Stimulated activated CD8-positive, alpha-beta memory T cell treated with anti-CD3 and anti-CD28 coated beads, Interleukin-7, amount 100 ng/mL, for 4 hours (primary cell): ENCODE measurements at places on chromosomes 3 and 15.

DNA sequence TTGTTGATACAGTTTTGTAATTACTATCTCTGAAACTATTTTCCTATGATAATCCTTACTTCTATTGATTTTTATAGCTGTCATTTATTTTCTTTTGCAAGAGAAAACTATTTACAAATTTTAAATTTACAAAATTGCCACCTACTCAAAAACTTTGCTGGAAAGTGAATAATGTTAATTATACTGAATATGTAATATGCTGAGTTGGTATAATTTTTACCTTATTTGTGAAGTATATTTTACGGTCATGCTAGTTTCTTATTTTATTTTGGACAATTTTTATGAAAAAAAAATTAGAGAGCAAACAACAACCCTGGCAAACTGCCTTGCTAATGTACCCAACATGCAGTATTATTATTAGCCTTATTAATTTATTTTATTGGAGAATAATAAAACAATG is 2.9 kb downstream of the KCNH8 start:
- DNase-seq, result no peak

GRCh38 chr15:75153087-75153486 is 48.6 kb upstream of the C15orf39 start:
- DNase-seq, result no peak

GRCh38 chr3:59726279-59726678 is 676.5 kb upstream of the CFAP20DC start:
- DNase-seq, result no peak

DNA sequence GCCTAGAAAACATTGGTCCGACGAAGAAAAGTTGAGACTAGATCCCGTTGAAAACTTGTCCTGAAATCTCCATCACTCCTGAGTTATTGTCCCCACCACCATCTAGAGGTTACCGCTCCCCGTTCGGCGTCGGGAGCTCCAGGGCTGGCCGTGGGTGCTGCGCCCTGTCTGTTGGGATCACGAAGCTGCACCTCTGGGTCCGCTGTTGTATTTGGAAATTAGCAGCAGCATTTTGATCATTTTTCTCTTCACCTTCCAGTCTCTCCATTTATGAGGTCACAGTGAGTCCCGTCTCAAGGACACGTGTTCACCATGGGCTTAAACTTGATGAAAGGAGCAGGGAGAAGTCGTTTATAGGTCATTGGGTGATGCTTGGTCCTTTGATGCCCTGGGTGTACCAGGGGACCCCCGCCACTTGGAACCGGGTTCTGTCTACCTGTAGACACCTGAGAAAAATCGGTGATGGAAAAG is 565 bp downstream of the MANF start:
- no peak for DNase-seq

GRCh38 chr3:184505076-184505878 is 56.3 kb upstream of the EPHB3 start:
- DNase-seq, result no peak

- DNase-seq, result no peak
These were observed 30.1 kb downstream of the CFAP161 start for GRCh38 chr15:81163961-81164800.

GRCh38 chr15:38843736-38844590 is 279.3 kb upstream of the RASGRP1 start:
- no peak for DNase-seq

DNA sequence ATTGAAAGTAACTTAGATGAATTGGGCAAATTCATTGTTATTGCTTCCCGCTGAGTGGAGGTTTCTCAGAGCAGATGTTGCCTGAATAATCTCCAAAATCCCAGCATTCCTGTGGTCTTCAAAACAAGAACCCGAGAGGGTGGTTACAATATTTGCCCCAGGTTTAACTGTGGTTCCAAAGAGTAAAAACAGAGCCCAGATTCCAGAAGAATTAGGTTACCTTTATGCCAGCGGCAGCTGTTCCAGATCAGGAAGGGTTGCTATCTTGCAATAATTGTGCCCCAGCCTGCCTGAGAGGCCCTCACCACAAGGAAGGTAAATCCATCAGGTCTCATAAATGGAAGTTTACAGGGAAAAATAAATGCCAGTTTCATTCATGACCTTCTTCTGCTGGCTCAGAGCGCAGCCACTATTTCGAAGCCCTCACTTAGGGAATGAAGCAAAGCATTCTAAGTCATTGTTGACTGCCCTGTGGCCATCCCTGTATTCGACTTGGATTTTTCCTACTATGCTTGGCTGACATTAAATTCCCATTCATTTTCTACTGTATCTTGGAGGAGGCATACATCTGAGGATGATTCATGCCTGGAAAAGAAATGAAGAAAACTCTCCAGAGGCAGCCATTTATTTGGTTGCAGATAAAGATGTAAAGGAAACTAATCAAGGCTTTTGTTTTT is 54.6 kb downstream of the SSUH2 start:
- DNase-seq, result no peak

DNA sequence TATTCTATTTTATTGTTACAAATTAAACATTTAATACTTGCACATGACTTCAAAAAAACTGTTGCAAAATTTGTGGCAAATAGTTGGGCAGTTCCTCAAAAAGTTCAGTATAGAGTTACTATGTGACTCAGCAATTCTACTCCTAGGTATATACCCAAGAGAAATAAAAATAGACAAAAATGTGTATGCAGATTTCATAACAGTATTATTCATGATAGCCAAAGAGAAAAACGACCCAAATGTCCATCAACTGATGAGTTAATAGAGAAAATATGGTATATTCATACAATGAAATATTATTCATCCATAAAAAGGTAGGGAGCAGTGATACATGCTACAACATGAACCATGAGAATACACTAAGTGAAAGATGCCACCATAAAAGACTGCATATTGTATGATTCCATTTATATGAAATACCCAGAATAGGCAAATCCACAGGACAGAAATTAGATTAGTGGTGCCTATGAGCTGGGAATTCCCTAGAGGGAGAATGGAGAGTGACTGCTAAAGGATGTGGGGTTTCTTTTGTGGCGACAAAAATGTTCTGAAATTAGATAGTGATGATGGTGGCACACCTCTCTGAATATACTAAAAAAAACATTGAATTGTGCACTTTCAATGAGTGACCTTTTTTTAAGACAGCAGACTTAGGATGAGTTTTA is 31.6 kb upstream of the CLASP2 start:
- DNase-seq, result no peak

GRCh38 chr3:125313060-125313635 is 62.0 kb downstream of the ZNF148 start:
- DNase-seq, result no peak

- no peak for DNase-seq
These were observed 312.5 kb downstream of the SHQ1 start for GRCh38 chr3:72535772-72536171.
